ENCODE measurements at places on chromosomes 5 and 9. TPM values are rescaled to one million over a fixed set of nuclear protein-coding genes. Genes with fewer than 3 reads are reported as not detected.

PDE6A gene
- not detected for polyA plus RNA-seq

TXNDC8 gene
- not detected for polyA plus RNA-seq

SPEF2 gene
- 4.4 TPM for polyA plus RNA-seq

GRCh38 chr5:133980652-133981051 is 12.2 kb upstream of the C5orf15 start:
- DNase-seq, result no peak

DNA sequence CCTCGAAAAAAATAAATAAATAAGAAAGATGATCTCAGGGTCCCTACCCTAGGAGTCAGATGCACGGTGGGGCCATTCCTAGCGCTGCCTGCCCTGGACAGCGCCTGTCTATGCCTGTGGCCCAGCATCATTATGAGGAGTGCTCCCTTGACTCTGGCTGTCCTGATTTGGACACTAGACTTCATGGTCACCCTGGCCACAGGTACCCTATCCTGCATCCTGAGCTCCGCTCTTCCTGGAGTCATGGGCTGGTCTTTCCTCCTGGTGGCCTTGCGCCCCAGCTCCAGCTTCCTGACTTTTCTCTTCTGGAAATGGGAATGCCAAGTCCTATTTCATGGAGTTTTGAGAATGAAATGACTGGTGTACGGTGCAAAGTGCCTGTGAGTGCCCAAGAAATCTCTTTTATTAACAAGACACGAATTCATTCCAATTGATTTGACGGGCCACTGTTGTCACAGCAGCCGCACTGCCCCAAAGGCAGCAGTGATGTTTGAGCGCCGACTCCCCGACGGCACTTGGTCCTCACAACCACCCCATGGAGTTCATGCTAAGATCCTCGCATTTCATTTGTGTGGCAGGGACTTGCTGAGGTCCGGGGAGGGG is 564 bp upstream of the AIF1L start:
- no peak for DNase-seq

DNA sequence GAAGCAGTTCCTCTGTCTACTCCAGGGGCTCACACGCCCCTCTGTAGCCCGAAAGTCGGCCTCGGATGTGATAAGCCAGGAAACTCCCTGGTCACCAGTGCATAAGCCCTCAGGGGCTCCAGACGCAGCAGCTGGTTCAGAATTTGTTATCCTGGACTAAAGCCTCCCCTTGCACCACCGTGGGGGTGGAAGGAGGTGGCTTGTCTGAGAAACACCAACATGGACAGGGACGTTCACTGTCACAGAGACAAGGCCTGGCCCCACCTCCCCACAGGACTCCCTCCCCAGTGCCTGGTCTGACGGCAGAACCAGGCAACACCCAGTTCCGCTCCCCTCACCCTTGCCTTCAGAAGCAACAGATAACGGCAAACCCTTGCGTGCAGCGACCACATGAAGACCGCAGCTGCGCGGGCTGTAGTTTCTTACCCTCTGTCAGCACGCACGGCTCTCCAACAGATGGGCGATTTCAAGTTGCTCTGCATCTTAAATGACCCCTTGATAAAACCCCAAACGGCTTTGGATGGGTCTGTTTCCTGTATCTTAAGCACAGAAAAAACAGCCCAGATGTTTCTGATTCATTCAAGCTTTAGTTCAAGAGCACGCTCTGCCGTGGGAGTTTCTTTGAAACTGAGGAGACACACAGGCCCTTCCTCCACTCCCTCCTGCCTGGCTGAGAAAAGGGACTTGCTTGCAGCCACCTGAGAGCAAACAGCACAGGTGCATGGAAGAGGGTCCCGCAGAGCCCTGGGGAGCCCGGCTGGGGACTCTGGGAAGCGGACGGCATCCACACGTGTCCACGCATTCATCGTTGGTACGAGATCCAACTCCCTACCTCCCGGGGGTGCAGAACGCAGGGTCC is 44.7 kb upstream of the NKD2 start:
- no peak for DNase-seq

GRCh38 chr9:129102791-129103594 is 7.6 kb downstream of the CRAT start:
- peak; percentile 62 for DNase-seq

GRCh38 chr5:139767960-139768359 is 27.6 kb upstream of the PSD2 start:
- DNase-seq, result no peak

- no peak for DNase-seq
Measured at GRCh38 chr9:128677794-128678193, 11.2 kb upstream of the SET start.
